ENCODE measurements at places on chromosomes 16 and 17. TPM values are rescaled to one million over a fixed set of nuclear protein-coding genes. Genes with fewer than 3 reads are reported as not detected.

Gene C16orf92
- not detected for polyA plus RNA-seq

Gene DYNLL2
- 13.8 TPM for polyA plus RNA-seq

Gene ADAM11
- 0.34 TPM for polyA plus RNA-seq

Gene KRTAP9-2
- not detected for polyA plus RNA-seq

Gene GP1BA
- polyA plus RNA-seq: 0.11 TPM

Gene SDR42E2
- polyA plus RNA-seq: 0.07 TPM

Gene KRT16
- polyA plus RNA-seq: 0.05 TPM

Gene CRK
- 9.8 TPM for polyA plus RNA-seq

Gene DRC3
- polyA plus RNA-seq: 10.7 TPM

Gene ANKFN1
- polyA plus RNA-seq: 0.05 TPM

Gene SCGB1C2
- polyA plus RNA-seq: not detected

Gene PDXDC1
- polyA plus RNA-seq: 51.5 TPM

Gene HSD11B2
- polyA plus RNA-seq: 11.3 TPM

DNA sequence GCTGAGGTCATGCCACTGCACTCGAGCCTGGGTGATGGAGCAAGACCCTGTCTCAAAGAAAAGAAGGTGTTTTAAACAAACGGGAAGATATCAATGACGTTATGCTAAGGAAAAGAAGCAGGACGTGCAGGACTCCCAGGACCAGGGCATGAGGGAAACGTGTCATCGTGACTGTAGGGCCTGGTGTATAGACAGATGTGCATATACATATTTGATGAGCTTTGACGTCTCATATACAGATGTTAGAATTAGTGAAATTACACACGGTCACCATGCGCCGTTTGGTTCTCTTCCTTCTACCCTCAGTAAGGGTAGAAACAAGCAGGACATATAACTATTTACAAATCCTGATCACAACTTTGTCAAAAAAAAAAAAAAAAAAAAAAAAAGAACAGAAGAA, 17.6 kb upstream of the PVALEF start:
- DNase-seq: no peak

GRCh38 chr16:54564841-54565240, 278.3 kb upstream of the IRX3 start:
- no peak for DNase-seq

DNA sequence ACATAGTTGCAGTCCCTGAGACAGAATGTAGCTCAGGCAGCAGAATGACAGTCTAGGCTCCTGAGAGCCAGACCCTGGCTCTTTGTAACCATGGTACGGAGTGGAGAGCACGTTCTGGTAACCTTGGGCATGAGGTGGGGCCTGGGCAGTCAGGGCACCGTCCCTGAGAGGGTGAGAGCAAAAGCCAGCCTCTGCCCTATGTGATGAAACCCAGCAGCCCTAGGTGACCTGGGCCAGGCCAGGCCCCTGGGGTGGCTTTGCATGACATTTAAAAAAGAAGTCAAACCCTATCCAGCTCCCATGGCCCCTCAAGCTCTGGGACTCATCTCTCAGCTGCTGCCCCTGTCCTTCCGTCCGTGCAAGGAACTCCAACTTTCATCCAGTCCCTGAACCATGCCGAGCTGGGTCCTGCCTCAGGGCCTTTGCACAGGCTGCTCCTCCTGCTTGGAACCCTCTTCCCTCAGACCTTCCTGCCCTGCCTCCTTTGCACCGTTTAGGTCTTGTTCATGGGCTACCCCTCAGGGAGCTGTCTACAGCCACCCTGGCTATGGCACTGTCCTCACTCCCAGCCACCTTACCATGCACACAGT, 188.6 kb downstream of the NTN1 start:
- no peak for DNase-seq

- no peak for DNase-seq
These were observed 111.7 kb upstream of the FOXF1 start for GRCh38 chr16:86398622-86399021.

DNA sequence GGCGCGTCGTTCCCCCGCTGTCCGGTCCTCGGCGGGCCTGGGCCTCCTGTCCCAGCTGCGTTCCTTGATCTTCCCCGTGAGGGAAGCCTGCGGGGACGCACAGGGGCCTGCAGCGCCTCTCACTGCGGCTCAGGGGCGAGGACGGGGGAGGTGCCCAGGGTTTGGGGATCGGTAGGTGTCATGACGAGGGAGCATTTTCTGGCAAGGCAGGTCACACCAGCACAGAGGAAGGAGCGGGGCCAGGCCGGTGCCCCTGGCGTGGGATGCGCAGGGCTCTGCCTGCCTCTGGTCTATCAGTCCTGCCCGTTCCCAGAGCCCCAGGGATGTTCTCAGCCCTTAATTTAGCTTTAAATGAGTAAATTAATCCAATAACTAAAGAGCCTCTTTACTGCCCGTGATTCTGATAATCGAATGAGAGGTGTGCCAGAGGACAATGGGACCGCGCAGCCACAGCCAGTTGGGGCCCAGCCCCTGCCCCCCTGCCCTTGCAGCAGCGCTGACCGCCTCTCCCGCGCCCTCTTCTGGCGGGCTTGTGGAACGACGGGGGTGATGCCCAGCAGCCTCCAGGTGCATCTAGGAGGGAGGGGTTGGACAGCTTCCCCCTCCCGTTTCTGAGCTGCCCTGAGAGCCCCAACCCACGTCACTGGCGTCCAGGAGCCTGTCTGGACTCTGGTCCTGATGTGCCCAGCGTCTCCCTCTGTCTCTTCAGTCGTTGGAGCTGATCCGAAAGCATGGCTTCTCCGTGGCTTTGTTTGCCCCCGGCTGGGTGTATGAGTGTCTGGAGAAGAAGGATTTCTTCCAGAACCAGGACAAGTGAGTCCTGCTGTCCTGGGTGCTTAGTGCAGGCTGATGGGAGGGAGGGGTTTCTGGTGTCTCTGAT, 7.9 kb downstream of the ENGASE start:
- peak; percentile 58 for DNase-seq

DNA sequence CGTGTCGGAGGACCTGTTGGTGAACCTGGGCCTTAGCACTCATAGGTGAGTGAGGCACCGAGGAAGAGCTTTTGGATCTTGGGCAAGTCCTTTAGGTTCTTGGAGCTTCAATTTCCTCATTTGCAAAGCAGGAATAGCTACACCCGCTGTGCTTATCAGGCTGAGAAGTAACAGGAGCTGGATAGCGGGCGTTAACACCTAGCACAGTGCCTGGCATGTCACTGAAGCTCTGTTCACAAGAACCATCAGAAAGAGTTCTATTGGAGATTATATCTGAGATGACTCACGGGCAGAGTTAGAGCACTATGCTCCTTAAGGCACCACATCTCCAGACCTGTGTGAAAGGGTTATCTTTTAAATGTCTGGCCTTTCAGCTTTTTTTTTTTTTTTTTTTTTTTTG, 12.8 kb downstream of the MEOX1 start:
- no peak for DNase-seq

GRCh38 chr17:42456223-42457106, 2.2 kb upstream of the ATP6V0A1 start:
- DNase-seq: no peak

GRCh38 chr17:17058304-17058703, 16.0 kb downstream of the MPRIP start:
- DNase-seq: no peak

GRCh38 chr16:77833921-77834634, 45.7 kb downstream of the VAT1L start:
- no peak for DNase-seq

- DNase-seq: no peak
These were observed 58.0 kb upstream of the EFCAB3 start for GRCh38 chr17:62322313-62322712.

DNA sequence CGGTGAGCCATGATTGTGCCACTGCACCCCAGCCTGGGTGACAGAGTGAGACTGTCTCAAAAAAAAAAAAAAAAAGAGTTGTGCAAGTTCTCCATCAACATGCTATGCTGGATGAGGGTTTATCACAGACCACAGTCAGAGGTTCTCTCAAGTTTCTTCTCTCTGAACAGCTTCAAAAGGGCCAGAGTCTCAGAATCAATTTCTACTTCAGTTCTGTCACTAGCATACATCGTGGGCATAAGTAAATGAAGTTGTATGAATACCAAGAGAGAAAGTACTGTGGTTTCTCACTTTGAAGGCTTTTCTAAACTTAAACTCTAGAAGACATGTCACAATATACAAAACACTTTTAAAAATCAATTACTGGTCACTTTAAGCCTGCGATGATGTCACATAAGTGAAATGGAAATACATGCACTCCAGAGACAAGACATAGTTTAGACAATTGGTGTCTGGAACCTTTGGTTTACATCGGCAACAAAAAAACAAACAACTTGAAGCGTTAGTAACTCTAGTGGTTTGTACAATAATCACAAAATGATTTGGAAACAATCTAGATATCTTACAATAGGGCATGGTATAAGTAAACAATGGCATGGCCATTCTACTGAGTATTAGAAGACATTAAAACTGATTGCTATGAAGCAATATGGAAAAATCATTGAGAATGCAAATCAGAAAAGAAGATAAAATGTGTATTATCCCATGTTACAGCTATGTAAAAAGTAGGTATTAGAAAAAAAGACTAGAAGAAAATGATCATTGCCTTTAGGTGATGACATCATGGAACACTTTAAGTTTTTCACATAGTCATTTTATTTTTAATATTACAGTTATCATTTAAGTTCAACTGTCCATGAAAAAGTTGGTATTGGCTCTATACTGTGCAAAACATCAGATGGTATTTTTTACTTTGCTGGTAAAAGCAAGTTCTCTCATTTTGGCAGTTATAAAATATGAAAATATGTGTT, 232.3 kb downstream of the ZFHX3 start:
- DNase-seq: no peak

DNA sequence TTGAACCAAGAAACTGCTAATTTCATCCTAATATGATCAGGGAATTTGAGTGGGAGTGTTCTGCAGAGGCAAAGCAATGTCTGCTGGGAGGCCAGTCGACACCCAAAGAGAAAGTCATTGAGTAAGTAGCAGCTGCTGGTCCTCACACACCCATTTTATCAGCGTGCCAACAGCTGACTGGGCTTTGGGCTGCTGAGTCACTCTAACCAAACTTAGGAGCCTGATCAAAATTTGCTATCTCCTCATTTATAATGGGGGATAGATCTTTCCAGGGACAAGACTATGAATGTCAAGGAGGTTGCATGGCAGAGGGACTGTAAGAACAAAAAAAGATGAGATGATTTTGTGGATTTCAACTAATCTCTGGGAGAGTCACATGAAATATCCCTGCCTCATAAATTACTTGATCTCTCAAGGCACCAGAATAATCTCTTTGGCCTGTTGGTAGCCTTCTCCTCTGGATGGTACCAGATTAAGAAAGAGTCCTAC, 32.9 kb downstream of the CPSF4L start:
- DNase-seq: no peak

DNA sequence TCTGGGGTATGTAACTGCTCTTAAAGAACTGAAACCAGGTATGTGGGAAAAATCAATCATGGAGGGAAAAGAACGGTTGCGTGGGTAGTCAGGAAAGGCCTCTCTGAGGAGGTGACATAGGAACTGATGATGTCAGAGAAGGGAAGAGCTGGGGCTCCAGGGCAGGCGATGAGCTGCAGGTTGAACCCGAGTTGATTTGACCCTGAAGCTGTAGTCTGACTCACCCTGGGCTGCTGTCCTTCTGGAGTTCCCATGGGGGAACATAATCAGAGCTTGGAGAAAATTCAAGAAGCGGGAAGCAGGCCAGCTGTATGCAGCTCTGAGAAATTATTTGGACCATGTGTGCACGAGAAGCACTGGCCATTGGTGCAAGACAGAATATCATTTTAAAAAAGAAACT, 16.7 kb downstream of the SLC6A2 start:
- DNase-seq: no peak

All from pancreas (tissue), 10 donors.